KBM-7 (cell line): ENCODE measurements at places on chromosomes 12 and 14.

DNA sequence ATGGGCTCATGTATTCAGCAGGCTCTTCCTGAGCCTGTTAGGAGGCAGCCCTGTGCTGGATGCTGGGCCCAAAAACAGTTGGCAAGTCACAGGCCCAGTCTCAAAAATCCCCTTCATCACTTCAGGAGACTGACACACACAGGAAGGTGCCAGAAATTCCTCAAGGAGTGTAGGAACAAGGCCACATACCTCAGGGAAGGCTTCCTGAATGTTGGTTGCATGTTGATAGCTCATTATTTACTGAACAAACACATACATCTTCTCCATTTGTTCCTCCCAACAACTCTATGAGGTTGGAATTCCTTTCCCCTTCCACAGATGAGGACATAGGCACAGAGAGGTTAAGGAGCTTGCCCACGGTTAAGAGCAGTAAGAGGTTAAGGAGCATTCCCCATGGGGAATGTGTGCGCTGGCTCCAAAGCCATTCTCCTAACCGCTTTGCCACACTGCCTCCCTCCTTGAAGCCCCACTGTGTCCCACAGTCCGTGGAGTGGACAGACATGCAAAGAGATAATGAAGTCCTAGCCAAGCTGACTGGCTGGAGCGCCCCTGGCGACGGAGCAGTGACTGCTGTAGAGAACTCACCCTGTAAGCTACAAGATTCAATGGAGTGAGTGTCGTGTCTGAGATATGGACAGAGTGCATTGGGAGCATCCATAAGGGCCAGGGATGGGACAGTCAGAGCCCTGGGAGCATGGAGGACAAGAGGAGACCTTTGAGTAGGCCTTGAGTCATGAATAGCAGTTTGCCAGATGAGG, 3.3 kb downstream of the HHIPL1 start:
- DNase-seq: no peak

DNA sequence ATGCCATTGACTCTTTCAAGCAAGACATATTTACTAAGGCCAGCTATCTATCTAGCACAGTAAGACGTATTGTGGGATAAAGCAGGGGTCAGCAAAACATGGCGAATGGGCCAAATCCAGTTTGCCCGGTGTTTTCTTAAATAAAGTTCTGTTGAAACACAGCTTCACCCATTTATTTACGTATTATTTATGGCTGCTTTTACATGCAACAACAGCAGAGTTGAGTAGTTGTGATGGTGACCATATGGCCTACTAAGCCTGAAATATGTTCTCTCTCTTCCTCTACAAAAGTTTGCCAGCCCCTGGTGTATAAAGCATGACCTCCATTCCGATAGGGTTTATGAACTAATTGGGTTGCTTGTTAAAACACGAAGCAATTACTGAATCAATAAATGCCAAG, 322.1 kb downstream of the CCDC91 start:
- DNase-seq: no peak

GRCh38 chr12:81759190-81760051, at the start of gene PPFIA2:
Gene PPFIA2 (minus strand): TSS chr12:81759350.
- DNase-seq: no peak

GRCh38 chr12:115710104-115710564, 567.4 kb downstream of the MED13L start:
- DNase-seq: no peak

DNA sequence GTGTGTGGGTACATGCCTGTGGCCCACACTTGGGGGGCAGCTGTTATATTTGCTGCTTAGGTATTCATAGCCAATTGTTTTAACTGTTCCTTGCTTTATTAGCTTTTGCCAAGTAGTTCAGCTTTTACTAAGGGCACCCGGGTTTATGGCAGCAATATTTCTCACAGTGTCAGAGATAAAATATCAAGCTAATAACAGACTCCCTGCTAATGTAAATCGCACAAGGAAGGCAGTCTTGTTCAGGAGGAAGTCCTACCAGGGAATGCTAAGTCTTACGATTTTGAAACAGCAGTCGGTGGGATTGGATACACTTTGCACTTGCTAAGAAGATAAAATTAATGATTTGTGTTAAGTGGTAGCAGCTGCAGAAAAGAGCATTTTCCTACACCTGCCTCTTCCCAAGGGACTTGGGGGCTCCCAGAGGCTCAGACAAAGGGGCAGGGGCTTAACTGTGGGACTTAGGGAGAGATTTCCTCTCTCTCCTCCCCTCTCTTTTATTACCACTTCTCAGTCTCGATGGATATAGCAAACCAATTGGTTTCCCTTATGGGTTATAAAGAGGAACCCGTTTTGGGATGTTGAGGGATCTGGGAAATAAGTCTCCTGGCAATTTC, 175.1 kb downstream of the NRXN3 start:
- DNase-seq: no peak

GRCh38 chr14:60677701-60678100, 28.4 kb upstream of the SIX1 start:
- DNase-seq: no peak

DNA sequence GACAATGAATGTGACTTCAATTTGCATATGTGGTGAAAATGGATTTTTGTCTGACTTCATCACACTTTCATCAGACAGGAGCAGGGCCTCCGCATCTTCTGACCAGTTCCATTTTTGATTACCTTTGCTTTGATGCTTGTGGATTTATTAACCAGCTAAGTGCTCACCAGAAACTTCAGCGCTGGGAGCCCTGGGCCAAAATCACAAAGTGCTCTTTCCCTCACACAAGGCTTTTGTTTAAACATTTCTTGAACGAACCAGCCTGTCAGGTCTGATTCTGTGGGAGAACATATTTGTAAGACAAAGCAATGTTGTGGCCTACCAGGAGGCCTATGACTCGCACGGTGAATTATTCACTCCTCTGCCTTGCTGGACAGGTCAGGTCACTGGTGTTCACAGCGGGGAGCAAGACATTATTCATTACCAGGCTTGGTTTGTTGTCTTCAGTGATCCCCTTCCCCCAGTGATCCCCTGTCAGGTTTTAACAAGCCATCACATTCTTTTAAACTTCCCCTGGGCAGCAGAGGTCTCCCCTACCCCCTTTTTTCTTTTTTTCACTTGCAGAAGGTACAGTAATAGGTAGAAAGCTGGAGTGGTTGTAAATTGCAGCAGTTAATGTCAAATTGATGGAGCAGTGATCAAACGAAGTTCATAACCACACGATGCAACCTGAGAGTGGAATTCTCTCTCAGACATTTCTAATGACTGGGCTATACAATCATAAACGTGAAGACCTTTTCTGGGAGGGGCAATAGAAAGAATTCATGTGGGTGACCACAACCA, 167.5 kb upstream of the PRICKLE1 start:
- no peak for DNase-seq

GRCh38 chr12:57852620-57853500, 6.3 kb upstream of the CTDSP2 start:
- DNase-seq: no peak

DNA sequence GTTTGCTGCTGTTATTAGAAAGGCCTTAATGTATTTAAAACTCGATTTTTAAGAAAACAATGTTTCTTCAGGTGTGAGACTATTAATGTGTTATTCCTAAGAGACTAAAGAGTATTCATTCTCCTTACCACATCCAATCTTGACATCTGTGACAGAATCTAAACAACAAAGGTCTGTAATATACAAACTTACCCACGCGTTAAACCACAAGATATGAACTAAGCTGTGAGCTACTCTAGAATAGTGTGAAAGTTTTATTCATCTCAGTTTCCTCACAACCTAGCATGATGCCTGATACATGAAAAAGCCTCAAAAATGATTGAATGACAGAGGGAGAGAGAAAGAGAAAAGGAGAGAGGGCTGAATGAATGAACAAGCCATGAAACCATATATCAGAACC, 117.3 kb upstream of the COCH start:
- DNase-seq: no peak

GRCh38 chr14:87461704-87462103, 531.3 kb downstream of the GALC start:
- DNase-seq: no peak

GRCh38 chr14:104561632-104562495, 17.7 kb upstream of the C14orf180 start:
- DNase-seq: no peak

- DNase-seq: no peak
Observed at GRCh38 chr12:111048991-111049390, 128.6 kb upstream of the MYL2 start.

- DNase-seq: no peak
Observed at GRCh38 chr12:82912406-82912805, 225.7 kb downstream of the TMTC2 start.

GRCh38 chr12:89179245-89179644, 173.1 kb downstream of the DUSP6 start:
- DNase-seq: no peak

- no peak for DNase-seq
Observed at GRCh38 chr12:122516544-122517361, 10.0 kb downstream of the RSRC2 start.

GRCh38 chr12:52427083-52427482, 7.1 kb downstream of the KRT75 start:
- no peak for DNase-seq

DNA sequence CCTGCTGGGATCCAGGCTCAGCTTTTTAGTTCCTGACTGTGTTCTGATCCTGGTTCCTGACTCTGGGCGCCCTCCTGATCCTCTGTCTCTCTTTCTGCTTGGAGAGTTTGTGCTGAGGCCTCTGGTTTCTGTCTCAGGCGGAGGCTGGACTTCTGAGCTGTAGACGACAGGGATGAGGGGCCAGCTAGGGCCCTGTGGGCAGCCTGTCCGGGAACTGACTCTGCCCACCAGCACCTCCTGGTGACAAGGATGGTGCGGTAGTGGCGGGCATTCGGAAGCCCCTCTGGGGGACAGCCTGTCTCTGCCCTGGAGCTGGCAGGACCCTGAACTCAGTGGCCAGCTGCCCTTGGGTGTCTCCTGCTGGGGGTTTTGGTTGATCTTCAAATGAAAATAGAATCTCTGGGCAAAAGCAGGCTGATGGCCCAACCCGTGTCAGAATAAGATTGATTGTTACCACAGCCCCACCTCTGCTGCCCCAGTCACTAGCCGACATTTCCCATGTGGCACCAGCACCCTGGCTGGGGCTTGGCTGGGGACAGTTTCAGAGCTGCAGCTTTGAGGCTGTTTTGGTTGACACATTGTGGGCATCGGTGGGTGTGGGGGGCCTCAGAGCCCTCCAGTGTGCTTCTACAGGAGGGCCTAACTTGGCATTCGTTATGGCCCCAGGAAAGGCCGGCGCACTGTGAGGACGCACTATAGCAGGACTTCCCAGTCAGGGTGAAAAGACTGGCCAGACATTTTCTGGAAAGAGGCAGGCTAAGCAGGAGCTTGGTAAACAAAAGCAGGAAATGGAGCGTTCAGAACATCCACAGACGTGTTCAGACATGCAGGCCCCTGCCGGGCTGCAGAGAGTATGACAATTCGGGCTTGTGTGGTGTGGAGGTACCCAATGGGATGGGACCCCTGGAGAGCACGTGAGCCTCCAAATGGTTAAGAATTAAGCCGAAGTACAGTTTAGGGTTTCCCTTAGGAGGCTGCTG, 16.2 kb downstream of the KRT80 start:
- DNase-seq: peak; percentile 63

GRCh38 chr12:20211541-20211940, 156.8 kb upstream of the PDE3A start:
- peak; percentile 43 for DNase-seq

DNA sequence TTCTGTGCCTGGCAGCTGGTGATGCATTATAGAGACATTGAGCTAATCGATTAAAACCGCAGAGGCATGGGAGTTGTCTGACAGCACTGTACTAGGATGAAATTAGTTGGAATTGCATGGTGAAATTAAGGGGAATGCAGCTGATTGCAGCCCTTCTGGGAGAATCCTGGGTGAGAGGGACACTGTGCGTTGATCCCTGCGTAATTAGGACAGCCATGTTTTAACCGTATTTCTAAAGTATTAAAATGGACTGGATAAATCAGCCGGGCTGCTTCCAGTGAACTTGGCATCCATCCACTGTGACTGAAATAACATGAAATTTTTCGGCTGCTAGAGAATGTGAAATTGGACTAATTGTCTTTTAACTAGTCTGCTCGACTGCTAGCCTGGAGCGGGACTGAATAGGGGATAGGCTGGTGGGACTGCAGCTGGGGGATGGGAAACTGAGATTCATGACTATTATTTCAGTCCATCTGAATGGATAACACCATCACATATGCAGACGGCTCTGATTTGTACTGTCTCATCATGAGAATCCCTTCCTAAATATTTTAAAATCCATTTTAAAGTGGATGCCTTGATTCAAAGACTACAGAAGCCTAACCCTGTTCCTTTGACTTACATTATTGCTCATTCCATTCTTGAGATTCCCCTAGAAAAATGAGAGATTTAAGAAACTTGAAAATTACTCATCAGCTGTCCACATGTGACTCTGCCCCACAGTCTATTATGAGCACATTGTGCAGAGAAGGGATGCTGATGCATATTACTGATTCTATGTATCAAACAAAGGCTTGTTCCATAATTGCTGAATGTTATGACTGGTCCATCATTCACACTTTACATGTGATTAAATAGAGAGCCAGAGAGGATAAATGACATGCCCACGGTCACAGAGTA, 343.9 kb downstream of the NPAS3 start:
- no peak for DNase-seq
